AG20443 (cell line): ENCODE measurements at places on chromosomes 7 and 10.

DNA sequence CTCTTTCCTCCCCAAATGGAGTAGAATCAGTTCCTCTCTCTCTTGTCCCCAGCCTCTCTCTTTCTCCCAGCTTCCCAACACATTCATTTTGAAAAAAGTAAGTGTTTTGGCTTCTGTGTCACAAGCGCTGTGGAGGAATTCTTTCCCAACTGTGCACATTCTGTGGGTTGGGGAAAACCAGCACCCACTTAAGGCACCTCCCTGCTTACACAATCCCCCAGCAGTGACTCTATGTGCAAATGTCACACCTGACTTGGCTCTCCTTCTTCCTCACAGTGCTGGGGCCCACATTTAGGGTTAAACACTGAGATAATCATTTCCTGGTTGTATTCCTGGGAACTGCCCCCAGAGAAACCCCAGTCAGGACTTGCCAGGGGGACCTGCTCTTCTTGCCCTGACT lies 358.1 kb upstream of the ZNF32 start:
- DNase-seq = no peak

- no peak for DNase-seq
Observed at GRCh38 chr10:7622969-7623368, 43.8 kb downstream of the ITIH5 start.

- DNase-seq = peak; percentile 25
Observed at GRCh38 chr10:4183761-4184261, 398.8 kb upstream of the KLF6 start.

- DNase-seq = peak; percentile 96
Observed at GRCh38 chr7:4681886-4682620, at the start of gene FOXK1. Gene FOXK1 (plus strand): TSS chr7:4682295. CDS start chr7:4682309, 14 bp downstream.

DNA sequence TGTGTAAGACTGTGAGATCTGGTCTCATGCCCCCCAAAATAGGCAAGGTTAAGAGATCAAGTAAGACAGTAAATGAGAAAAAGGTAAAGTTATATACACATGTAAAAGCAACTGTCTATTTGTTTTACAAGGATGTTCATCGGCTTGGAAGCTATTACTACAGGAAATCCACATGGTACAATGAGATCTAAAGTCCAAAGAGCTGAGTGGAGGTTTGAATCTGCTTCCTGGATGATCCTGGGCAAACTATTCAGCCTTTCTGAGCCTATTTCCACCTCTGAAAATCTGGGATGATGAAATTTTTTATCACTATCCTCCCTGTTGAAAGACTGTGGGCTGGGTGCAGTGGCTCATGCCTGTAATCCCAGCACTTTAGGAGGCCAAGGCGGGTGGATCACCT lies 123.0 kb downstream of the IDE start:
- no peak for DNase-seq

DNA sequence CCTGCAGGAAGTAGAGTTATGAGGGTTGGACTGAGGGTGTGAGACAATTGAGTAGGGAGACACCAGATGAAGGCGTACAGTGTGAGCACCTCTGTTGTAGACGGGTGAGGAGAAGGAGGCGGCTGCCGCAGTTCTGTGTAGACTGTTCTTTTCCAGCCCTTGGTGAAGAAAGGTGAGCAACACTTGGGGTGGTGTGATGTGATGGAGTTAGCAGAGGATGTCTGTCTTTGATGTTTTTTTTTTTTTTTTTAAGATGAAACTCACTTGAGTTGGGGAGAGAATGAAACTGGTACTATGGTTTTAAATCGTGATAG lies 42.8 kb upstream of the RNF216 start:
- no peak for DNase-seq

DNA sequence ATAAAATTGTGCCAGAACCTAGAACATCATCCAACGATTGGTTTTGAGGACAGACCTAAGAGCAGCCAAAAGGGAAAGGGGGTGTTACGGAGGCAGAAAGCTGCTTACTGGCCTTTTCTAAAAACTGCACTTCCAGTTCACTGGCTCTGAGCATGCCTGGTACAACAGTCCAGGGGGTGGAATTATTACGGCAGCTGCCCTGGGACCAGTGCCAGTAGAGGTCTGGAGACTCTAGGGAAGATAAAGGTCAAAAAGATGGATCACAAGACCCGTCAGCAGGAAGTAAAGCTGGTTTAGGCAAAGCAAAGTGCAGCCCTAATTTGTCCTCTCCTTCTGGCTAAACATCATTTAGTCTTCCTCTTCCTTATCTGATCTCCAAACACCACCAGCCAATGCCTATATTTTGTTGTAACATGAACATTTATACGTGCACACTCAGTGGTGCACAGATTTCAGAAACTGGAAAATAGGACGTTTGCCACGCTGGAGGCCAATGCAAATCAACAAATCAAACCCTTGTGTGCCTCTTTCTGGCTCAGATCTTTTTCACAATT lies 216.4 kb upstream of the DPP6 start:
- DNase-seq = no peak

DNA sequence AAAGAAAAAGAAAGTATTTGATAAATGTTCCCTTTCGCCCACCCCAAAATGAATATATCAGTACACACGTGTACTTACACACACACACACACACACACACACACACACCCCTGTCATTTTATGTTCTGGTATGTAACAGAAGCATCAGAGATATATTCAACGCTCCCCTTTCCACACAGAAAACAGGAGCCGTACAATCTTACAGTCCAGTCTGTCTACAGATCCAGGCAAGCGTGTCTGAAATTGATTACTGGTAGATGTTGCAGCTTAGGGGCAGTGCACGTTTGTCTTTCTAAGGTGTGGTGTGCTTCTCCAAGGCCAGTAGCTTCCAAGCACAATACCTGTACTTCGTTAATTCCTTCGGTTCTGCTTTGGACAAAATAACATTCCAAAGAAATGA lies 143.7 kb upstream of the RNF32 start:
- DNase-seq = no peak

- no peak for DNase-seq
Observed at GRCh38 chr10:121183236-121183635, 332.1 kb downstream of the WDR11 start.

DNA sequence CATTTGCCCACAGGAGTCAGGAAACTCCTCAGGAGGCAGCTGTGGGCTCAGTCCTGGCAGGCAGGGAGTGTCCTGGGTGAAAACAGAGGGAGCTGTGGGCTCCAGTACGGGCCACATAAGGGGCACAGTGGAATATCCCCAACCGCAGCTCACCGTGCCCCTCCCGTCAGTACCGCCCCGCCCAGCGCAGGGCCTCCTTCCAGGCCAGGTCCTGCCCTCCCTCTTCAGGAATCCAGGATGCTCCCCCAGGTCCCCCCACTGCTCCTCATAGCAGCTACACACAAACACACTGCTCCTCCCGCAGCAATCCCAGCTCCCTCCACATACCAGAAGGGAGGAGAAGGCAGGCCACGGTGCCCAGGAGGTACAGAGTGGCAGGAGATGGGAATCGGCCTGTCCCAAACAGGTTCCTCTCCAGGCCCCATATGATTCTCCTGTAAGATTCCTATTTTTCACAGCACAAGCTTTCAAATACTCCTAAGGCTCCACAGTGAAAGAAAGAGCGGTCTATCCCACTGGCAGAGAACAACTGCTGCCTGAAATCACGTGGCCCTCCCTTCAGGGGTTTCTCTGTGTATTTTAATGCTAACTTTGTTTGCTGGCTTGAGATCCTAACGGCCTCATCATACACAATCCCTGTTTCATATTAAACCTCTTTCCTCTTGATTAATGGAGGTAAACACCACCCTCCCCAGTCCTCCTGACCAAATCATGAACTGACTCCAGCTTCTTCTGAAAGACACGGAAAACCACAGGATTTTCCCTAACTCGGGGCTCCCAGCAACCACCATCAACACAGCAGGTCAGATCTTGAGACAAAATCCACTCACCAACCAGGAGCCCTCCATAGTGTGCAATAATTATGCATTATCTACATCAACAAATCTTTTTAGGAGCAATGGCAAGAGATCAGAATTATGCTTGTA lies 178.7 kb downstream of the TNS3 start:
- no peak for DNase-seq

- no peak for DNase-seq
Observed at GRCh38 chr7:46880508-46881196, 701.3 kb downstream of the TNS3 start.

- DNase-seq = no peak
Observed at GRCh38 chr7:135385209-135385608, 124.7 kb downstream of the CNOT4 start.

DNA sequence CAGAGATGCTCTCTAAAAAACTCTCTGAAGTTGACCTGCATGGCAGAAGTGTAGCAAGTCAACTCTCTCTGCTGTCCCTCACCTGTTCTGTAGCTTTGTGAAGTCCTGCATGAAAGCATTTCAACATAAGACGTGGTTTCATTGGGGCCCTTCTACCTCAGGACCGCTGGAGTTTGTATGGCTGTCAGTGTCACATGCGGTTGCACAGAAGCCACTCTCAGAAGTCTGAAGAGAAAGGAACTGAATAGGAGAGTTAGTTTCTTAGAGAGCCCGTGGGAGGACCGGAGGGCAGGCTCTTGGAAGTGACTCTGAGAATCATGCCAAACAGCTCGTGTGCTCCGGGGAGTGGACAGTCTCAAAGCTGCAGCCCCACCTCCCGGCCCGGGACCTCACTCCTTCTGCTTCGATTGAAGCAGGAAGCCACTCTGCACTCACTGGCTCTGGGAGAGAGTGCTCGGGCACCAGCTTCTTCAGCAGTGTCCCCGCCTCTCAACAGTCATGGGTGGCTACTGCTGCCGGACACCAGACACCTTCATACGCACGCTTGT lies 486.7 kb downstream of the SDK1 start:
- DNase-seq = no peak
